ENCODE measurements at places on chromosomes 2 and 18. TPM values are rescaled to one million over a fixed set of nuclear protein-coding genes. Genes with fewer than 3 reads are reported as not detected.

- peak overlapping the region; percentile 94 for H3K4me3 ChIP-seq
- peaks cover 12% of the 10 kb centered on the region for H3K4me1 ChIP-seq
- peak overlapping the region; percentile 90 for H3K27ac ChIP-seq
- H3K27me3 ChIP-seq, result no peaks in the 10 kb centered on the region
- no peaks in the 10 kb centered on the region for H3K36me3 ChIP-seq
- no peak for DNase-seq
Observed at GRCh38 chr2:219570194-219570923, 980 bp downstream of the OBSL1 start.

Gene KATNAL2
- total RNA-seq, result not detected

DNA sequence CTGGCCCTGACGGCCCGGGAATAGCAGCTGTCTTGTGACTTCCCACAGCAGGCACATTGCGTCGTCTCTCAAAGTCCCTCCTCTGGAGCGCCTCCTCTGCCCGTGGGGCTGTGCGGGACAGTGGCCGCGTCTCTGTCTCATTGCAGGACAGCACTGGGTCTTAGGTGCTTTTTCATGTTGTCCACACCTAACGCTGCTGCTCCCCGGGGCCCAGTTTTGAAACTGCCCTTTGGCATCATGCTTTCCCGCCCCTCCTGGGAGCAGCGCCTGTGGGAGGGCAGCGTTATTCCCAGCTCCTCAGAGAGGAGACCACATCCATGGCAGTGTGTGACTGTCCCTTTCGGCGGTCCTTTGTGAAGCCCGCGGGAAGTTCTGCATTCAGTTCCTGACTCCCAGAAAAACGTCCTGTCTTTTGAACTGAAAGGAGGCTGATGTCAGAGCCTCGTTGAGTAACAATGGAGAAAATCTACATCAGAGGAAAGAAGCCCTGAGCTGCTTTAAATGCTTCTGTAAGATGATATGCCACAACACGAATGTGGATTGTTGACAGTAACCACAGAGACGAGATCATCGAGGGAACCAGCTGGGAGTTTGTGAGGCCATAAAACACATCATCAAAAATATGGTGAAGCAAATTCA, 226.0 kb downstream of the FAM210A start:
- H3K36me3 ChIP-seq, result peaks cover 13% of the 10 kb centered on the region
- no peaks in the 10 kb centered on the region for H3K27me3 ChIP-seq
- peak overlapping the region; percentile 48 for H3K4me3 ChIP-seq

DNA sequence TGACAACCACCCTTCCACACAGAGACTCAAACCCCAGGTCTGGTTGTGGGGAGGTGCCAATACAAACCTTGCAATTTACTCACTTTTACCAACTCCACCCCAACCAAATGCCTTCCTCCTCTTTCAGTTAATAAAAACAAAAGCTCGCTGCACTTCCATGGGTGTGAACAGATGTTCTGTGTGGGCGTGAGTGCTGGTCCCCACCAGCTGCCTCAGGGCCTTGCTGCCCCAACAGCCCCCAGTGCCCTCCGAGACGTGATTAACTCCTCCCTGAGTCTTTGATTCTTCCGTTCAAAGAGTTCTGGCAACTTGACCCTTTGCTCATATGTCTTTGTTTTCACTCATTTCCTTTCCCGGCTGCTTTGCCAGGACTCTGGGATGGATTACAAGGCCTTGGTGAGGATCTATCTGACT, 258.9 kb upstream of the CXCR4 start:
- no peaks in the 10 kb centered on the region for H3K27me3 ChIP-seq
- peak; percentile 15 for DNase-seq
- no peak overlapping the region for H3K4me3 ChIP-seq
- H3K36me3 ChIP-seq, result no peaks in the 10 kb centered on the region

DNA sequence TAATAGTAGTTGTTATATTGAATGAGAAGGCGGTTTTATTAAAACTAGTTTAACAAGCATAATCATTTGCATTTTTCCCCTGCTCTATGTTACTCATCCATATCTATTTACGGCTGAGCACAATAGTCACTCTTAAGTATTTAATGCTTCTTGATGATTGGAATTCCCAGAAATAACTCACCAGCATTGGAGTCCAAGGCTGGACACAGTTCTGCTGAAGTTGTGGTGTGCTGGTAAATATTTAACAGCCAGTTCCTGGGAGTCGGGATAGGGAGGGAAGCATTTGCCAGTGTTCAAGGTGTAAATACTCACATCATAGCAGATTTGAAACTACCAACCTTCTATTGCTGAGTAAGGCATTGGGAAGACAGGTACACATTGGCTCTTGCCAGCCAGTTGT, 315.1 kb downstream of the MTX2 start:
- no peak overlapping the region for H3K27ac ChIP-seq
- H3K4me3 ChIP-seq, result no peak overlapping the region
- no peaks in the 10 kb centered on the region for H3K4me1 ChIP-seq
- no peaks in the 10 kb centered on the region for H3K36me3 ChIP-seq

Gene CERS6
- 10.9 TPM for total RNA-seq

- no peaks in the 10 kb centered on the region for H3K4me1 ChIP-seq
- no peak for DNase-seq
- H3K27me3 ChIP-seq, result no peaks in the 10 kb centered on the region
- no peaks in the 10 kb centered on the region for H3K36me3 ChIP-seq
Observed at GRCh38 chr2:68294913-68295312, 24.8 kb downstream of the CNRIP1 start.

DNA sequence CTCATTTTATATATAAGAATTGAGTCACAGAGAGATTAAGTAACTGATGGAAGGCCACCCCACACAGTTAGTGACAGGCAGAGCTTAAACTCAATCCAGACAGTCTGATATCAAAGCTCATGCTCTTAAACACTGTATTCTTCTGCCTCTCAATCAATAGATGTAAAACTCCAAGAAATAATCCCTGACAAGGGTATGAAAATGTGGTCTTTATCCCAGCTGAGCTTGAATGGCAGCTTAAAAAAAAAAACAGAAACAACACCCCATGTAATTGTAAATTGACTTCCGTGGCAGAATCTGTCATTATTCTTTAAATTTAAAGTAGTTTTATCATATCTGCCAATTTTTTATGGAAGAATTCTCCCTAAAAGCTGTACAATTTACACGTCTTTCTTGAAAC, 60.1 kb downstream of the RAB27B start:
- no peaks in the 10 kb centered on the region for H3K4me1 ChIP-seq
- H3K27me3 ChIP-seq, result no peaks in the 10 kb centered on the region
- no peak for DNase-seq
- no peak overlapping the region for H3K4me3 ChIP-seq

- no peaks in the 10 kb centered on the region for H3K27me3 ChIP-seq
- no peaks in the 10 kb centered on the region for H3K4me1 ChIP-seq
- no peak overlapping the region for H3K27ac ChIP-seq
- peaks cover 16% of the 10 kb centered on the region for H3K36me3 ChIP-seq
- no peak for DNase-seq
Observed at GRCh38 chr2:28423856-28424605, 31.4 kb downstream of the FOSL2 start.

Gene VWA3B
- not detected for total RNA-seq

GRCh38 chr2:111618226-111618977, 265.6 kb downstream of the ANAPC1 start:
- peaks cover 13% of the 10 kb centered on the region for H3K4me1 ChIP-seq
- peak overlapping the region; percentile 81 for H3K27ac ChIP-seq

Gene DLGAP1
- 2.0 TPM for total RNA-seq

Gene SLC30A3
- 7.6 TPM for total RNA-seq

Gene SOWAHC
- total RNA-seq, result 20.8 TPM

DNA sequence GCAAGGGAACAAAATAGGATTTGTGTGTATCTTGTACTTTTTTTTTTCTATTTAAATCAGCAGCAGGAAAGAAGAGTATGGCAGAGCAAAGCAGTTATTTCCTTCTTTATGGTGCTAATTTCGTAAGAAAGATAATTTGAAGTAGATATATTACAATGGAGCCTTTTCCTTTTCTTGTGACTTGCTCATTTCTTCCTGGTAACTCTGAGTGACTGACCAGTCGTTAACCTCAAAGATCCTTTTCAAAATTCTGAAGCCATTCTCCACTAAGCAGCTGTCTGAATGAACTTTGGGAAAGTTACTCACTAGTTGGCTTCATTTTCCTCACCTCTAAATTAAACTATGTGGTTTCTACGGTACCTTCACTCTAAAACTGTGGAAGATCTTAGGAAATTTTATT, 24.6 kb downstream of the AFTPH start:
- H3K27ac ChIP-seq, result no peak overlapping the region
- no peaks in the 10 kb centered on the region for H3K27me3 ChIP-seq
- H3K4me1 ChIP-seq, result no peaks in the 10 kb centered on the region
- H3K4me3 ChIP-seq, result no peak overlapping the region
- H3K36me3 ChIP-seq, result no peaks in the 10 kb centered on the region
- no peak for DNase-seq

DNA sequence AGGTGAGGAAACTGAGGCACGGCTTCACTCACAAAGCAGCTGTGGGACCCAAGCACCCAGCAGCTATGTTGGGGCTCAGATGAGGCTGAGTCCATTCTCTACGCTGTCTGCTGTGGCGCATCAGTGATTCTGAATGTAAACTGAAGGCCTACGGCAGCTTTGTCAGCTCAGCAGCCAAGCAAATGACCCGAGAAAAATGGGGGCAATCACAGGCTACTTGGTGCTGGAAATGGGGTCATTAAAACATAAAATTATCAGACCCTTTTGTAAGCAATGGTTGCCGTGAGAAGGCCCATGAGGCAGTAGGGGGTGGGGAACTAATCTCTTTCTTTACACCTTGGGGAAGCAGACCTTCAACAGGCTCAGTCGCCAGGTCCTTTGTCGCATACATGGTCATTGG, 84.0 kb upstream of the ZCCHC2 start:
- H3K4me1 ChIP-seq, result peaks cover 19% of the 10 kb centered on the region
- H3K27me3 ChIP-seq, result no peaks in the 10 kb centered on the region
- no peaks in the 10 kb centered on the region for H3K36me3 ChIP-seq

DNA sequence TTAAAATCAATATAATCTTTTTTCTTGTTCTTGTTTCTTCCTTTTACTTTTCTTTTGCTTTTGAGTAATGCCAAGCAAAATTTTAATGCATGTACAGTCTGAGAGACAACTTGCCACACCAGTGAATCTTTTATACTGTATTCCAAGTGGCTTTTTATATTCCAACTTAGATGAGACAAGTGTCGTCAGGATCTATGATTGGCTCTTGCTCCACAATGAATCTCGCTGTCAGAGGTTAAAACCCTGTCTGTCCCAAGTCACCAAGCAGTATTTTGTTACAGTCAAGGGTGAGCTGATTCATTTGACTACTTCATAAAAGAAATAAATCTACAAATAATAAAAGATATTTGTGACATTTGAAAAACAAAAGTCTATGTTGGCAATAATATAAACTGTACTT, at the start of gene MSTN:
Gene MSTN, minus strand, starts transcription at position 129 of the 400 bp plus-strand sequence. CDS start 133 bp downstream, outside the sequence.
- no peaks in the 10 kb centered on the region for H3K27me3 ChIP-seq
- DNase-seq, result no peak
- no peak within 1 kb of the TSS for H3K27ac ChIP-seq
- H3K4me1 ChIP-seq, result no peaks in the 10 kb centered on the region
- no peak within 1 kb of the TSS for H3K4me3 ChIP-seq

DNA sequence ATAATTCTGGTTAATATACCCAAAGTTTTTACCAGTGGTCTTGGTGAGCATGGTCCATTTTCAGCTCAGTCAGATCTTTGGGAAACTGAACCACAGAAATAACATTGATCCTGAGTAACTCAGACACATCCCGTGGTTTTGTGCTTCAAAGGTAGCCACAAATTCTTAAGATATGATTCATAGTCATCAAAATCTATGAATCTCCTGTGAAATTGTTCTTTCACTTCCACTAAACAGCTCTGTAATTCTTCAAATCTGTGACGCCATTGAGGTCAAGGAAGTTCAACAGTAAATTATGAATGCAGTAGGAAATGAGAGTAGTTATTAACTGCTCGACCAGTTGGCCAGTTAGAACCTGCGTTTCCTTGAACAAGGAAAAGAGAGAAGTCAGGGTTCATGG, 147.3 kb downstream of the IRS1 start:
- no peak overlapping the region for H3K4me3 ChIP-seq
- peaks cover 20% of the 10 kb centered on the region for H3K4me1 ChIP-seq
- H3K27me3 ChIP-seq, result no peaks in the 10 kb centered on the region
- H3K27ac ChIP-seq, result peak overlapping the region; percentile 21
- no peaks in the 10 kb centered on the region for H3K36me3 ChIP-seq

GRCh38 chr18:59792353-59792752, 95.1 kb upstream of the CCBE1 start:
- H3K36me3 ChIP-seq, result no peaks in the 10 kb centered on the region
- no peak overlapping the region for H3K4me3 ChIP-seq
- DNase-seq, result no peak
- H3K27me3 ChIP-seq, result no peaks in the 10 kb centered on the region
- H3K27ac ChIP-seq, result no peak overlapping the region
- no peaks in the 10 kb centered on the region for H3K4me1 ChIP-seq

GRCh38 chr18:28175150-28175929, 1.6 kb downstream of the CDH2 start:
- H3K27me3 ChIP-seq, result no peaks in the 10 kb centered on the region
- H3K36me3 ChIP-seq, result no peaks in the 10 kb centered on the region
- H3K4me3 ChIP-seq, result peak overlapping the region; percentile 89
- peak overlapping the region; percentile 61 for H3K27ac ChIP-seq
- DNase-seq, result no peak

DNA sequence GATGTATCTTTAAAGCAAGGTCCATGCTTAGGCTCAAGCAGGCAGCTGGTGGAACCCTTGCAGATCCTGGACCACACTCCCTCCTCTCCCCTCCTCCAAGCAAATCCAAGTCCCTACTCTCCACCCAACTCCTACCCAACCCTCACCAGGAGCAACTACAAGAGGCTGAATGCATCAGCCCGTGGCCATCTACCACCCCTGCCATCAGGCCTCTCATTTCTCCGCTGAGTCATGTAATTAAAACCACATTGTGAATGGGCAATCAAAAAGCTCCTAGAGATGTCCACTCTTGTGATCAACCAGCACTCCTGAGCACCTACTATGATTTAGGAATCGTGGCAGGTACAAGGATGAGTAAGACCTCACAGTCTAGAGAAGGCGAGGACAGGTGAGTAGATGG, 142.2 kb upstream of the CAPN13 start:
- H3K27me3 ChIP-seq, result no peaks in the 10 kb centered on the region
- no peaks in the 10 kb centered on the region for H3K4me1 ChIP-seq
- no peak for DNase-seq
- H3K27ac ChIP-seq, result no peak overlapping the region

- no peaks in the 10 kb centered on the region for H3K4me1 ChIP-seq
- H3K27me3 ChIP-seq, result no peaks in the 10 kb centered on the region
- peaks cover 46% of the 10 kb centered on the region for H3K36me3 ChIP-seq
- DNase-seq, result no peak
Observed at GRCh38 chr18:74520096-74520833, 14.0 kb upstream of the CNDP1 start.

Gene ASB3
- total RNA-seq, result 3.4 TPM

Gene KIF5C
- 6.2 TPM for total RNA-seq

Gene GATA6
- total RNA-seq, result 89.3 TPM

Gene ANKRD12
- total RNA-seq, result 11.4 TPM

- peaks cover 2% of the 10 kb centered on the region for H3K4me1 ChIP-seq
- H3K4me3 ChIP-seq, result peak overlapping the region; percentile 61
- H3K27ac ChIP-seq, result no peak overlapping the region
Observed at GRCh38 chr2:15941871-15942710, 1.7 kb downstream of the MYCN start.
